ENCODE measurements at places on chromosomes 11 and 22.

GRCh38 chr11:12174477-12175143, 64.2 kb downstream of the MICAL2 start:
- no peak for DNase-seq

- DNase-seq = no peak
Observed at GRCh38 chr22:49235463-49236300, 592.0 kb downstream of the BRD1 start.

DNA sequence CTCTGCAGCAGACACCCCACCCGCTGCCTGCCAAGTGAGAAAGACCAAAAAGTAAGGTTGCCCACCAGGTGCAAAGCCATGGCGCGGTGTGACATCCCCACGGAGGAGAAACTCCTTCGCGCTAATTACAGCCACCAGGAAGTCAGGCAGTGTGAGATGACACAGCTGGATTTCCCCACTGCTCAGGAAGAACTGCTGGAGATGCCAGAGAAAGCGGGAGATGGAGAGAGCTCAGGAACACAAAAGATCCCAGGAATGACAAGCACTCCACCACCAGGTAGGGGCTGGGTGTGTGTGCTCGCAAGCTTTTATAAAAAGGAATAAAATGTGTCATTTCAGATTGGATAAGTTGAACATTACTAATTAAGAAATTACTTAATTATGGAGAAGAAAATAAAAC, 292.7 kb downstream of the OPCML start:
- DNase-seq = no peak

DNA sequence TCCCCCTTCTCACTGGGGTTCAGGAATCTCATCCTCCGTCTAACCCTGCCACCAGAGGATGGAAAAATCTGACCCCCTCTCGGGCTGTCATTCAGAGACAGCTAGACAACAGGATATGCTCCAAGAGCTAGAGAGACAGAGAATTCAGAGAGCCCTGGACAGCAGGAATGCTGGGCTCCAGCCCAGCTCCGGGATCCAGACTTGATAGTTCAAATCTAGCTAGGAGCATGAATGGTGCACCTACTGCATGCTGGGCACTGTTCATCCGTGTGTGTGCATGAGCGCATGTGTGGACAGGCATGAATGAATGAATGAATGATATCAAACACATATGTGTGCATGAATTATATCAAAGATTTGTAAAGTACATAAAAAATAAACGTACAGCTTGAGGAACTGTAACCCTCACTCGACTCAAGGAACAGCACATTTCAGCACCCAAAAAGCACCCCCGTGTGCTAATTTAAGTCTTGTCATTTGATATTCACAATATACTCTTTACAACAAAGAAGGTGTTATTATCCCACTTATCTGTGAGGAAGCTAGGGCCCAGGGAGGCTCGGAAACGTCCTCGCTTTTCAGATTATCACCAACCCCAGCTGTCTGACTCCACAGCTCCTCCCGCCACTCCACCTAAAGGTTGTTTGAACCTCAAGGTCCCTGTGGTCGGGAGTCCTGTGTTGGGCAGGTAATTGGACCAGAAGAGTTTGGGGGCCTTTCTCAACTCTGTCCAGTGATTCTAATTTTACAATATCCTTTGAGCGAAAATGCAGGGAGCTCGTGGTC, 640 bp upstream of the VSIG10L2 start:
- DNase-seq = no peak

GRCh38 chr11:119473226-119473625, 50.3 kb upstream of the THY1 start:
- no peak for DNase-seq
